Jurkat, Clone E6-1 (cell line): ENCODE measurements at places on chromosomes 5 and 9.

DNA sequence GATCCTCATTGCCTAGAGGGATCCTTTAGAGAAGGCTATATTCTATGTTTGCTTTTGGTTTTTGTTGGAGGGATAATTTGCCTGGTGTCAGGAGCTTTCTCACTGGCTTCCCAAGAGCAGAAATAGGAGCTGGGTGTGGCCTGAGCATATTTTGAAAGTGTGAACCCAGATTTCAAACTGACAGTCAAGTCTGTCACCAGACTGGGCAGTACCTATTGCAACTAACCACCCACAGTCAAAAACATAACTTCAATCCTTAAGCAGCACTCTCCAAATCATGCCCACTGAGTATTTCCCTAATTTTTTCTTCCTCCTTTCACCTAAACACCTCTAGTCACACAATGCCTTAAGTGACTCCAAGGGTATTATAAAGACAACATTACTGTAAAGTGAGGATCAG, 278.4 kb downstream of the EBF1 start:
- no peak for DNase-seq

DNA sequence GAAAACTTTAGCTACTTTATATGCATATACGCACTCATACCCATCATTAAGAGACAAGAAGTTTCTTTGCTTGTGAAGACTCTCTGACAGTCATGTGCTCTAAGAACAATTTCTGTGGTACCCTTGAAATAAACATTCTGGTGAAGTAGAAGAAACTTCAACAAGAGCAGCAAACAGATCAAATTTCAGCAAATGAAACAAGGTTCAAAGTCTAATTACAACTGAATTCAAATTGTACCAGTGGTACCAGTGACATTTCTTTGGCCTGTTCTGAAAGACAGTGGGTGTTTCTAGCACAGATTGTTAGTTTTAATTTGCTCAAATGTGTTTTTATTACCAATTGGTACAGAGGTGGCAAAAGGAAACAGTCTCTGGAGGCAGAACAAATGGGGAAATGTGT, 391.0 kb downstream of the CHSY3 start:
- DNase-seq = no peak

- no peak for DNase-seq
Observed at GRCh38 chr9:82457891-82458290, 469.3 kb downstream of the SPATA31D1 start.

DNA sequence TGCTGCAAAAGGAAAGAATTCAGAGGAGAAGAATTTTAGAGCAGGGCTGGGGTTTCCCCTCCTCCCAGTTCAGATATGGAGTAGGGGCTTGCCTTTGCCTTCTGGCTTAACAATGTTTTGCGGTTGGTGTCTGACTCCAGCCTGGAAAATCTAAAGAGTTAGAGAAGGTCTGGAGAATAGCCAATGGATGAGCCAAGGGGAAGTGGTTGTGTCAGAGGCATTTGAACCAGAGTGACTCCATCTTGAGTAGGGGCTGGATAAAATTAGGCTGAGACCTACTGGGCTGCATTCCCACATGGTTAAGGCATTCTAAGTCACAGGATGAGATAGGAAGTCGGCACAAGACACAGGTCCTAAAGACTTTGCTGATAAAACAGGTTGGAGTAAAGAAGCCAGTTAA, 133.7 kb downstream of the DIRAS2 start:
- DNase-seq = no peak

- no peak for DNase-seq
Observed at GRCh38 chr5:131953969-131954368, 8.5 kb upstream of the MEIKIN start.

DNA sequence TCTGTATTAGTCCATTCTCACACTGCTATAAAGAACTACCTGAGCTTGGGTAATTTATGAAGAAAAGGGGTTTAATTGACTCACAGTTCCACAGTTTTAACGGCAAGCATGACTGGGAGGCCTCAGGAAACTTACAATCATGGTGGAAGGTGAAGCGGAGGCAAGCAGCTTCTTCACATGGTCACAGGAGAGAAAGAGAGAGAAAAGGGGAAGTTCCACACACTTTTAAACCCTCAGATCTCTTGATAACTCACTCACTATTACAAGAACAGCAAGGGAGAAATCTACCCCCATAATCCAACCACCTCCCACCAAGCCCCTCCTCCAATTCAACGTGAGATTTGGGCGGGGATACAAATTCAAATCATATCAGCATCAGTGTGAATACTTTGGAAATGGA, 133.4 kb upstream of the SLC30A5 start:
- no peak for DNase-seq

- DNase-seq = no peak
Observed at GRCh38 chr5:176596689-176597416, 13.1 kb downstream of the GPRIN1 start.

DNA sequence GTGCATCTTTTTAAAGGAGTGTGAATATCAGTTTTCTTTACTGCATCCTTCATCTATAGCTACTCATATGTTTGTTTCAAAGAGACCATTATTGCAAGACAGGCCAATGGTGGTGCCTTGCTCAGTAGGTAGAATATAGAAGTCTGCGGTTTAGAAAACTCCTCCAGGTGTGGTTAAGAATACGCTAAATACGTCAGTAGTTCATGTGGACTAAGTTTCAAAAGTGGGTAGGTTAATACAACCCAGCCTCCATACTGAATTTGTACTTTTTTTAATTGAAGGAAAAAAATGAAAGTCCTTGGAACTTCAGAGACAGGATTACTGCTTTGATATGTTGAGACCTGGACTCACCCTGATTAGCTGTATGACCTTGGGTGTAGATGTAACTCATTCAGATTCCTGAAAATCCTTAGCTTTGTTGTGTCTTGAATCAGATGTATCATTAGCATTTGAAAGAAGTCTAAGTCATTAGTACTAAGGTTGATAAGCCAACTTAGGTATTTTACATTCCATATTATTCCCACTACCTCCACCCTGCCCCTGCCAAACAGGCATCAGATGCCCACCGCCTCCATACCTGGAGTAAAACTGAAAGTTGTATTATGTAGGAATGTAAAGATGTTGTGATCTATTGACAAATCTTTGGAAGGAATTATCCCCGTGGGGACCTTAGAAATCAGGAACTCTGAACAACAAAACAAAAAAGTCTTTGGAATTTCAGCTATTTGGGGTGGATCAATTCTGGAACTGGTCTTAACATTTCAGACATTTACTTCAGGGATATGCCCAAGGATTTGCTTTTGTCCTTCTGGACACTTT, 6.1 kb downstream of the BASP1 start:
- no peak for DNase-seq

GRCh38 chr5:148792744-148793143, 33.7 kb upstream of the ADRB2 start:
- DNase-seq = no peak

GRCh38 chr5:42753099-42753498, 3.5 kb upstream of the CCDC152 start:
- no peak for DNase-seq

- no peak for DNase-seq
Observed at GRCh38 chr5:62001640-62002039, 304.4 kb upstream of the KIF2A start.

- DNase-seq = no peak
Observed at GRCh38 chr5:74638970-74639806, 1.3 kb downstream of the ENC1 start.

- DNase-seq = no peak
Observed at GRCh38 chr9:134372581-134373267, 46.5 kb downstream of the RXRA start.

- DNase-seq = no peak
Observed at GRCh38 chr5:158877124-158877581, 222.6 kb downstream of the EBF1 start.

GRCh38 chr9:96087669-96088299, 212.3 kb downstream of the ERCC6L2 start:
- DNase-seq = no peak

- DNase-seq = no peak
Observed at GRCh38 chr5:168469816-168470215, 16.5 kb upstream of the RARS1 start.

GRCh38 chr9:87270221-87270847, 227.3 kb upstream of the DAPK1 start:
- DNase-seq = no peak

- no peak for DNase-seq
Observed at GRCh38 chr9:70902171-70902570, 219.2 kb downstream of the TRPM3 start.

GRCh38 chr5:172178991-172179989, 8.7 kb downstream of the STK10 start:
- peak; percentile 82 for DNase-seq

- no peak for DNase-seq
Observed at GRCh38 chr5:59617186-59617771, 276.2 kb downstream of the PDE4D start.

- DNase-seq = no peak
Observed at GRCh38 chr9:95090023-95090791, 227.3 kb downstream of the FANCC start.

GRCh38 chr5:109038209-109038840, 290.6 kb downstream of the FER start:
- DNase-seq = no peak

DNA sequence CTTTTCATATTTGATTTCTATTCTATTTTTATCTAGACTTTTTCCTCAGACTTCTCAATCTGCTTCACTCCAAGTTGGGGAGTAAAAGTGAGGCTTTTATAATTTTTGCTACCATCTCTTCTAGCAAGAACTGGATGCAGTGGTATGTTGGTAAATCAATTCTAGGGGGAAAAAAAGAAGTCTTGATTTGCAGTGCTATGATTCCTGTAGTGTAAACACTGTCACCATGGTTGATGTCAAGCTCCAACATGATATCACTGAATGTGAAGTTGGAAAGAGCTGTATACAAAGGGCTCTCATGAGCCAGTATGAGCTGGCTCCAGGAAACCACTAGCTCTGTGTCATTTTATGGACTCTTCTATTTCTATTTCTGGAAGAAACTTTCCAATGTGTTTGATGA, 439.2 kb downstream of the NTRK2 start:
- DNase-seq = no peak

- no peak for DNase-seq
Observed at GRCh38 chr5:17257705-17258273, 40.4 kb downstream of the BASP1 start.

GRCh38 chr9:89899573-89899972, 294.8 kb downstream of the GADD45G start:
- no peak for DNase-seq

GRCh38 chr5:180370861-180371641, 17.9 kb upstream of the GFPT2 start:
- no peak for DNase-seq

DNA sequence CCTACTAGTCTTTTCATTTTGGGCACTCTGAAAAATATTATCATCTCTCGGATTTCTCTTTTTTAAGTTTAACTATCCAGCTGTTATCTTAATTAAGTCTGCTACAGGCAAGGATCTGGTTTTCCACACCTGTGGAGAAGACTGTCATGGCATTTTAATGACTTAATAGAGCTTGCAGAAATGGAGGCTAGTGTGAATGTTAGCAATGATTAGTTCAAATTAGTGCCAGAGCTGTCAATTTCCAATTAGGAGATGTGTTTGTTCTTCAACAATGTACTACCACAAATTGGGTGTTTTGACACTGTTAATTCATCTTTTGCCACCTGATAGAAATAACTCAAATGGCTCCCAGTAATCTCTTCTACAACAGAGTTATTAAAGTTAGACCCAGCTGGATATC, 2023.0 kb upstream of the CDH9 start:
- DNase-seq = no peak

DNA sequence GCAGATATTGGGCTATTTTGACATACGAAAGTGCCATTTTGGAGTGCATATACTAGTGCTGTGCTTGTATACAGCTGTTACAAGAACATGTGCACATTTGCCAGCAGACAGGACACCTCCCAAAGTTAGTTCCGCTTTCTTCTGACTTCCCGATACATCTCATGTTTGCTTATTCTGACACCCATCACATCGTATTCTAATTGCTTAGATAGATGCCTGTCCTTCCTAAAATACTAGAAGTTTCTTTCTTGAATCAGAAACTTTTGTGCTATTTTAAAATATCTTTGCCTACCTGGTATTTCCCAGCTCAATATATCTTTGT, 177.8 kb downstream of the TTLL11 start:
- DNase-seq = no peak

DNA sequence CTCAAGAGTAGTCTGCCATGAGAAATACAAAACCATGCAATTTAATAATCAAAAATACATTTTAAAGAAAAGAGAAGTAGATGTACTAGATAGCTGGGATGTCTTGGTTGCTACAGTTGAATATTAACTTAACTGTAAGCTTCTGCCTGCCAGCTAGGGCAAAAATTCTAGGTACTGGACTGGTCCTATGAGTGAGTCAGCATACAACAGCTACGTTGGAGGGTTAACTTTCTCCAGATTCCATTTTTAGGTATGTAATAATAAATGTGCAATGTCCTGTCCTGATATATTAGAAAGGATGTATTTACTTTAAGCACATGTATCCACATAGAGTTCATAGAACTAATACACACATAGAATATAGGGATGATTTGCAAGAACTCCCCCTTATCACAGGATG, 230.1 kb downstream of the CAAP1 start:
- DNase-seq = no peak

- no peak for DNase-seq
Observed at GRCh38 chr5:179852993-179853547, 5.5 kb downstream of the MRNIP start.

GRCh38 chr5:143887903-143888665, 76.1 kb downstream of the HMHB1 start:
- no peak for DNase-seq

GRCh38 chr5:63500242-63500641, 462.0 kb downstream of the HTR1A start:
- DNase-seq = no peak

DNA sequence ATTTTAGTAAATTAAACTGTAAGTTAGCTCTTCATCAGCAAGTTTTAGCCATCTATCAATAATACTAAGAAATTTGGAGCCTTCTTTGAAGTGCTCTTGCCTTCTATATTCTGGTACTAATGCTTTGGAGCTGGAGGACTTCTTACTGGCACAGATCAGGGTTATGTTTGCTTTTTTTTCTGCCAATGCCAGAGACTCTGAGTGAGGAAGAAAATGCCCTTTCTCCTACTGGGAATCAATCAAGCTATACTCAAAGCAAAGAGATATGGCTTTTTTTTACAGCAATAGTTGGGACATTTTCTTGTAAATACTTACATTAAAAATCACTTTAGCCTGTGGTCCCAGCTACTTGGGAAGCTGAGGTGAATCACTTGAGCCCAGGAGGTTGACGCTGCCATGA, 4.3 kb downstream of the HSDL2 start:
- no peak for DNase-seq

DNA sequence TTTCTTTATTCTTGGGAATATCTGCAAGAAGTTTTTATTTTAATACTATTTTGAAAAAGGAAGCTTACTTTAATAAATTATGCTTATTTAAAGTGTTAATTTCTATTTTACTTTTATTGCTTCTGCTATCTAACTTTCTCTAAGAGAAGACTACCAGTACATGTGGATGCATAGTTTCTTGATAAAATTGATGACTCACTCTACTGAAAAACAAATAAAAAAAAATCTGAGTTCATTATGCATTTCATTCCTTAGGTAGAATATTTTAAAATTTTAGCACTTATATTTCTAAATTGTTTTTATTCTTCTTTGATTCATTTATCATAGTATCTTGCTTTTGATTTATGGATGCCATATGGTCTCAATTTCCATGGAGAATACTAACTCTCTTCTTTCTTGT, 217.9 kb downstream of the TAF11L14 start:
- DNase-seq = no peak

- DNase-seq = no peak
Observed at GRCh38 chr5:137216976-137217598, 282.0 kb downstream of the SPOCK1 start.
